ENCODE measurements at places on chromosomes 4 and X.

- no peak for DNase-seq
Measured at GRCh38 chr4:180449395-180449956, 1793.7 kb upstream of the TENM3 start.

- DNase-seq: no peak
Measured at GRCh38 chr4:169015186-169015623, 5.2 kb upstream of the CBR4 start.

DNA sequence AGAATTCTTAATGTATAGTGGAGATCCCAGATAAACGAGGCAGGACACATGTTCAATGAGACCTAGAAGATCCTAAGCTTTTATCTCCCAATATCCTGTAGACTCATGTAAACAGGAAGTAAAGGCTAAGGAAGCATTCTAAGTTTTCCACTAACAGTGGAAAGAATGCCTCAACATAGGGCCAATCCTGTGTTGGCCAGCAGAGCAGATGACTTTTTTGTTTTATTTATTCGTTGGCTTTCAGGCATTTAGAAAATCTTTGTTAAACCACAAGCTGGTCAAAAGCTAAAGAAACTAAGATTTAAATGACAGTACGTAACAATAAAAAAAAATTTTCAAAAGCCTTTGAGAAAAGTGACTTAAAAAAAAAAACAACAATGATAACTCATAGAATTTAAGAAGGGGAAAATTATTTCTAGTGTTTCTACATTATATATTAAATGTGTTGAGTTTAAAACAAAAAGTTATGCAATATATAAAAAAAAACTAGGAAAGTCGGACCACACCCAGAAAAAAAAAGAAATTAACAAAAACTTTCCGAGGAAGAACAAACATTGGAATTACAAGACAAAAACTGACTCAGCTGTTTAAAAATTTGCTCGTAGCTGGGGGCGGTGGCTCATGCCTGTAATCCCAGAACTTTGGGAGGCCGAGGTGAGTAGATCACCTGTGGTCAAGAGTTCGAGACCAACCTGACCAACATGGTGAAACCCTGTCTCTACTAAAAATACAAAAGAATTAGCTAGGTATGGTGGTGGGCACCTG, 759.3 kb downstream of the FSTL5 start:
- no peak for DNase-seq

DNA sequence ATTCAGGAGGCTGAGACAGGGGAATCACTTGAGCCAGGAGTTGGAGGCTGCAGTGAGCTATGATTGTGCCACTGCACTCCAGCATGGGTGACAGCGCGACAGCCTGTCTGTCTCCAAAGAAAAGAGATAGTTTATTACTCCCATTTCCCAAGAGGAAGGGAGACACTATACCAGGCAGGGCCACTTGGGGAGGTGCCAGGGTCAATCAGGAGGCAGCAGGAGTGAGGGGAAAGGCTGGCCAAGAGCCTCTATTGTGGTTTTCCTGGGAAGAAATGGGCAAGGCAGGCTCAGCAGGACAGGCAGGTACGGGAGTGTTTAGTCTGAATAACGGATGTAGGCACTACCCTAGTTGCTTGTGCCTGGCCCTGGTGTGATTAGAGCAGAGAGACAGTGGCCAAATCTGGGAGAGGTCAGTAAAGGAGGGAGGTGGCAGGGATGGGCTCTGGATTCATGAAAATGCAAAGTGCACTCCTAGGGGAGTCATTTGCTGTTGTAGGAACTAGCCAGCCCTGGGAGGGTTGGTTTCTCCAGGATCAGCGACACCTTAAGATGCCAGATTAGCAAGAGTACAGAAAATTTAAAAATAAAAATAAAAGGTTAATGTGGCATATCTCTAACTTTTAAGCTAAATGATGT, 20.2 kb upstream of the CDKN2AIP start:
- no peak for DNase-seq

- DNase-seq: no peak
Measured at GRCh38 chr4:151658959-151659600, 101.7 kb downstream of the GATB start.

GRCh38 chr4:8870647-8871416, 807 bp downstream of the HMX1 start:
- no peak for DNase-seq

- no peak for DNase-seq
Measured at GRCh38 chrX:113804819-113805218, 779.1 kb upstream of the HTR2C start.

- no peak for DNase-seq
Measured at GRCh38 chr4:23962462-23962861, 72.6 kb upstream of the PPARGC1A start.

DNA sequence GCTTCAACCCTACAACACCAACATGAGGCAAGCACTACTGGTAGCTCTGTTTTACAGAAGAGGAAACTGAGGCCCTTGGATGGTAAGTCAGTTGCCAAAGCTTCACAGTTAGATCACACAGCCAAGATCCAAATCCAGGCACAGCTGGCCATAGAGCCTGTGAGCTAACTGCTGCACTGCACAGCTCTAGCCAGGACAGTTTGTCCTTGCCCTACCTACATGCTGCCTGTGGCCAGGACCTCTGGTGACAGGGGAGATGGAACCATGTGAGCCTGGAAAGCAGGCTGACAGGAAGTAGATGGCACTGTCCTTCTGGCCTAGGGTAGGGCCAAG, 257.8 kb downstream of the FBXW7 start:
- no peak for DNase-seq

DNA sequence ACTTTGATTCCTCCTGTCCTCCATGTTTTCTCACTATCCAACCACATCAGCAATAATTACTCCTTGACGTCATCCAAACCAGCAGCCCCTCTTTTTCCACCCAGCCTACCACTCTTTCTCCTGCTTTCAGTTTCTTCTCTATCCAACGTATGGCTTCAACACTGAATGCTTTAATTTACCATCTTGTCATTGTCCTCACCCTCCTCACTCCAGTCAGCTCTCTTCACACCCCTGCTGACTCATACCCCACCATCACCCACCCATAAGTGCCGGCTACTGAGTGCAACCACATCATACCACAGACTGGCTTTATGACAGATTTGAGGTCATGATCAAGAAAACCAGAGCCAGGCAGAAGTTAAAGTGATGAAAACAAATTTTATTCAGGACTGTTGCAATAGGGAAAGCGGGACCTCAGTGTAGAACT, 9.8 kb upstream of the ANXA5 start:
- no peak for DNase-seq

DNA sequence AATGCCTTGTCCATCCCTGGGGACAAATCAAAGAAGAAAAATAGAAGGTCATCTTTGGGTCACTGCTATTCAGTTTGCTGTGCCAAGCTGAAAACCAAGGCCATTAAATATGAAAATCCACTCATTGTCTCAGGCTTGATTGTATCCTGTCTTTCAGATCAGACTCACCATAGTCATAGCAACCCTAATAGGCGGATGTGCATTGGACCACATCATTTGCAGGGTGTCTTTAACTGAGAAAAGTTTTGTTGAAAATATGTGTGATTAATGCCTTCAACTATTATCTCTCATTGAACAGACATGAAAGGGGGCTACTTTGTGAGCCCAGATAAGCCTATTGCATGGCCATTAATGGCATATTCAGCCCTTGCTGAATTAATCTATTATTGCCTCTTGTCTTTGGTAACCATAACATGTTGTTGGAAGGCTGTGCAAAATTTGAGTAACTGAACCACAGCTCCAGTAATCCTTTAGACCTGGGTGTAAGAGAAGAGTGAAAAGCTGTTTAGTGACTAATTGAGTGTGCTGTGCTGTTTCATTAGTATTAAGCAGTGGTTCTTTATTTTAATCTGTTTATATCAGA, 453.6 kb upstream of the EPHA5 start:
- DNase-seq: no peak

- DNase-seq: no peak
Measured at GRCh38 chr4:88814043-88814617, 116.5 kb upstream of the NAP1L5 start.

DNA sequence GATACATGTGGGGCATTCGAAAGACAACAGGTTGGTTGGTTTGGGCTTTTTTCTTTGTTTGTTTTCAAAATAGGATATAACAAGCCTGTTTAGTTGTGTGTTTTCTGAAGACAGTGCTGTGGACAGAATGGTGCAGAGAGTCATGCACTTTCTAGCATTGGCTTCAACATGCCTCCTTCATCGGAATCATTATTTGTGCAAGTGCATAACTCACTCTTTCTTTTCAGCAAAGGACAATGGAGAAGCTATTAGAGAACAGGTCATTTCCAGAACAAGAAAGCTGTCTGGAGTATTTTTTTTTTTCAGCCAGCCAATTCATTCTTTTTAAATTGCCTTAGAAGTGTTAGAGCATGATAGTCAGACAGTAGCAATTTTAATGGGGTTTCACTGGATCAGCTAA, 225.8 kb downstream of the STK32B start:
- no peak for DNase-seq

DNA sequence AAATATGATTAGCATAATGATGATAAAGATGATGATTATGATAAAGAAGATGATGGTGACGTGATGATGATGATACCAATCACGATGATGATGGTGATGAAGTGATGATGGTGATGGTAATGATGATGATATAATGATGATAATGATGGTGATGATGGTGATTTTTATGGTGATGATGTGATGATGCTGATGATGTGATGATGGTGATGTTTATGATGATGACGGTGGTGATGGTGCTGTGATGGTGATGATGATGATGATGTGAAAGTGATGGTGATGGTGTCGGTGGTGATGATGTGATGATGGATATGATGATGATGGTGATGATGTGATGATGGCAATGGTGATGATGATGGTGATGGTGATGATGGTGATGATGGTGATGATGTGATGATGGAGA, 130.8 kb upstream of the PSAPL1 start:
- DNase-seq: no peak

GRCh38 chrX:23952984-23953907, 45.4 kb downstream of the CXorf58 start:
- no peak for DNase-seq

DNA sequence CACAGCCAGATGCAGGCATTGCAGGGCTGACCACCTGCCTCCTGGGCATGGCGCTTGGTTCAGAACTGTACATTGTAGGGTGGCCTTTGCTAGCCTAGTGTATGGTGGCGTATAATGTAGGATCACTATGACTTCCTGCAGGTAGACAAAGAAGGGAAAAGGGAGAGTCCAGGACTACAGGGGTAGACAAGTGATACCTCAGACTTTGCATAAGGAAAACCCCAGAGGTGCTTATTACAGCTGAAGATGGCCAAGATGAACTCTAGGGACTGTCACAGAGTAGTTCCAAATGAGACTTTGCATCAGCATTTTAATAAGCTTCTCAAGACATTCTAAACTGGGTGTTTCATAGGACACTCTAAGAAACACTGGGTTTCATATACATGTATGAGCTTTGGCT, 116.4 kb upstream of the PUDP start:
- no peak for DNase-seq

DNA sequence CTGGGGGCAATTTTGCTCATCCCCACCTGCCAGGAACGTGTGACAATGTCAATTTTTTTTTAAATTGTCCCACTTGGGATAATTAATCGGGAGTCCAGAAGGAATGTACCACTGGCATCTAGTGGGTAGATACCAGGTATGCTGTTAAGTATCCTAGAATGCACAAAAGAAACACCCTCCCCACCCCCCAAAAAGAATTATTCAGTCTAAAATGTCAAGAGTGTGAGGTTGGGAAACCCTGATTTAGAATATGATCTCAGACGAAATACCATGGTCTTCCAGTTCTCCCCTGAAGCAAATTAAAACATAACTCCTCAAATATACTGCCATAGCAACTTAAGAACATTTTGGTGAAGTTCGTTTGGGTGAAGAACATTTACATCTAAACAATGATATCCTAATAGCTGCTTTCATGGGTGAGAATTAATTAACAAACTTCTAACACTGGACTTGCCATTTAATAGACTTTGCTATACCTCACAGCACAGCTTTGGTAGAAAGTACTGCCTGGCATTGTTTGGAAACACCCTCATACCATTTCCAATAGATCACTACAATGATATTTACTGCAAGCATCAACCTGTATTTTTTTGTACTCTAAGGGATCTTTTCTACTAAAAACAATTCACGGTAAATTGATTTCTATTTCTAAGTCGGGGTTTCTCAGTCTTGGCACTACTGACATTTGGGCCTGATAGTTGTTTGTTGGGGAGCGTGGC, 36.5 kb downstream of the SH3RF1 start:
- no peak for DNase-seq

DNA sequence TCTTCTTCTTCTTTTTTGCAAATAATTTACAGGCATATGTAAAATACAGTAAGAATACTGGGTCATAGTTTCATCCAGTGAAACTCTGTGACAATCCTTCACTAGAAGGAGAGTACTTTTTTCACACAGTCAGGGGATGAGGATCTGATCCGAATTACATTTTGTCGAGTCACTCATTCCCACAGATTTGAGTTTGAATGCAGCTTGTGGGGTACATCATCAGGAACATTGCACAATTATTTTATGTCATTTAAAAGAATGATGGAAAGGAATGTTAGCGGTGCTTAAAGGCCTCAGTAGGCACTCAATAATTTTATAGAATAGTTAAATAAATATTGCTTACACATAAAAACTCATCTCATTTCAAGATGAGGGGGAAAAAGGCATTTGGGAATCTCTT, 88.6 kb downstream of the CHRNA9 start:
- DNase-seq: no peak

DNA sequence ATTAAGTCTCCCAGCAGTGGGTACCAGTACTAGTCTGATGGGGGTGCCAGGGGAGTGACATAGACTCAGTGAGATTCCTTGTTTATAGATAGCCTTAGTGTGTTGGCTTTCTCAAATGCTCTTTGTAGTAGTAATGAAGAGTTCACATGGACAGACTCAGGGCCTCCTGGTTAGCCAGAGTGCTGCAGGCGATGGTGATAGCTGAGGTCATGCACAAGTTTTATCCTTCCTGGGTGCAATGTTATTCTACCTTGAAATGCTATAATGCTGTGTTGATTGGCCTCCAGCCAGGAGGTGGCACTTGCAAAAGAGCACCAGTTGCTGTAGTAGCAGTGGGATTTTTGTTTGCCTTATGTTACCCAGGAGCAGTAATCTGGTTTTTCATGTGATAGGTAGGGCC, 35.5 kb upstream of the ADH4 start:
- DNase-seq: no peak

- DNase-seq: no peak
Measured at GRCh38 chr4:116926631-116927295, 158.6 kb downstream of the TRAM1L1 start.

DNA sequence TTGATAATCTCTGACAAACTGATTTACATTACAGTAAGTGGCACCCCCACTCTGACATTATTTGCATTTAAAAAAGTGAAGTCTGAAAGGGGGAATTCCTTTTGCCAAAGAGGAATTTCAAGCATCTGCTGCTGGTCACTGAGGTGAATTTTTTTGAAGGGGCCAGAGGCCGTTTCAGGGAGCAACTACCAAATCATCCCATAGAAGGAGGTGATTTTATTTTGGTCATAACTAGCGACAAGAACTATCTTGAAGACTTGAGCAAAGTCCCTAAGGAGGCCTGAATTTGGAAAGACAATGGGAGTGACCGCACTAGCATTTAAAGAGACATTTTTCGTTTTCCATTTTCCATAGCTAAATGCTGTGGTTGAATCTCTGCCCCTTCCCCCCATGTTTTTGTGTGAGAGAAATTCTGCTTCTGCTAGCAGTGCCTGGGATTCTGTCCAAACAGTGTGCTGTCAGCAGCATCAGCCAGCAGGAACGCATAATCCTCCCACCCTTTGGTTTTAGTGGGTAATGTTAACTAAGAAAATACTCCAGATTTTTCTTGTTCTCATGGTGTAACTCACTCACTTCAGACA, 110.1 kb upstream of the MED14 start:
- DNase-seq: peak; percentile 76

GRCh38 chr4:182318256-182318655, 75.1 kb downstream of the TENM3 start:
- no peak for DNase-seq

- DNase-seq: no peak
Measured at GRCh38 chrX:18664947-18665346, 7.0 kb downstream of the RS1 start.
